ENCODE measurements at places on chromosomes 13 and 19.

- DNase-seq = no peak
Observed at GRCh38 chr13:83845106-83845505, 37.2 kb downstream of the SLITRK1 start.

GRCh38 chr19:29879655-29879974, 62.4 kb upstream of the URI1 start:
- no peak for DNase-seq

- DNase-seq = no peak
Observed at GRCh38 chr13:52809310-52809769, 39.1 kb downstream of the PCDH8 start.

DNA sequence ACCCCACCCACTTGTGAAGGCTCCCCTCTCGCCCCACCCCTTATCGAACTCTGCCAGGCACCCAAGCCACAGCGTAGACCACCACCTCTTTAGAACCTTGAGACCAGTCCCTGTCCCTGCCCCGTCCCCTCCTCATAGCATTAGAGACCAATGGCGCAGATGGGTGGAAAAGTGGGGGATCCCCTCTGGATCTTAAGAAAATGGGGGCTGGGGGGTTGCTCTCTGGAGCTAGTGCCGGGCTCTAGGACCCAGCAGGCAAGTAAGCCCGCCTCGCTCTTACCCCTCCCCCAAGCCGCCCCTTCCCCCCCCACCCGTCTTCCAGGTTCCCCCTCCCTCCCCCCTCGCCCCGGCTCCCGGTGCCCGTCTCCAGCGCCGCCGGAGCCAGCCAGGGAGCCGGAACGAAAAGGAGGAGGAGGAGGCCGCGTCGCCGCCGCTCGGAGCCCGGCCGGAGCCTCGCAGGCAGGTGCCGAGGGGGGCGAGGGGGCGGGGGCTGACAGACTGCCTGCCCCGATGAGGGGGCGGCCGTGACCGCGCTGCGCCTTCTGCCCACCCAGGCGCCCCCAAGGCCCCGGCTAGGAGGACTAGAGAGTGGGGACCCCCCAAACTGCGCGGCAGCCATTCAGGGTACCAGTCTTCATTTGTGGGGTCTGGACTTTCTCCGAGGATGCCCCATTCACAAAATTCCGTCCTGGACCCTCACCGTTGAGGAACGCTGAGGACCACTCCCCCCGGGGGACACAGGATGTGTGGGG, at the start of gene SPRED3:
TSS of gene SPRED3 (plus strand) at position 349 of the 752 bp plus-strand sequence. CDS start 1,606 bp downstream, outside the sequence.
- no peak for DNase-seq

DNA sequence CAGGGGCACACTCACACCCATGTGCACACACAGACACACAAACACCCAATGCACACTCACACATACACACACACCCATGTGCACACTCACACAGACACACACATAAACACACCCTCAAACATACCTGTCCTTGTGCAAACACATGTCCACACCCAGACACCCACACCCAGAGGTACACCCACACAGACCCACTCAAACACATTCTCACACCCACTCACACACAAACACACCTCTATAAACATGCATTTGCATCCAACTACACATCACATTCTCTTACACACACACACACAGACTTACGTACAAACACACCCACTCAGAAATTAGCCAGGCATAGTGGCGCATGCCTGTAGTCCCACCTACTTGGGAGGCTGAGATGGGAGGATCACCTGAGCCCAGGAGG, 31.4 kb downstream of the FBN3 start:
- DNase-seq = no peak

DNA sequence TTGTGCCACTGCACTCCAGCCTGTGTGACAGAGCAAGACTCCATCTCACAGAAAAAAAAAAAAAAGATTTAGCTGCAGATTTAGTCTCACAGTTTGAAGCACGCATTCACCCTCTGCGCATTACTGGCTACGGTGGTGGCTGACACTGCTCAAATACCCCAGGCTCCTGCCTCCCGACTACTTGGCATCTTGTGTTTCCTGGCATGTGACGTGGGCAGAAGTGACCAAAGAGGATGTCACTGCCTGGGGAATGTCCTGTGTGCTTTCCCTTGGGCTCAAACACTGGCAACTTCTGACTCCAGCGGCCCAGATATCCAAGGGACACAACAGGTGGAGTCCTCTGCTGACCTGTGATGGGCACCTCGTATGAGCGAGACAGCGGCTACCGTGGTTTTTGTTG, 24.7 kb upstream of the EIF3G start:
- DNase-seq = no peak

- no peak for DNase-seq
Observed at GRCh38 chr19:58585442-58586132, 12.5 kb upstream of the MZF1 start.

Measured in left forelimb (tissue), 1 donor.